ENCODE measurements at places on chromosomes 12 and 14. TPM values are rescaled to one million over a fixed set of nuclear protein-coding genes. Genes with fewer than 3 reads are reported as not detected.
A peak's percentile ranks its signal among the peaks of the same experiment; 100 is the strongest.

The PIP4P1 gene
- 63.3 TPM for total RNA-seq

The MIP gene
- total RNA-seq: not detected

The STXBP6 gene
- not detected for total RNA-seq

The MRPL52 gene
- 40.5 TPM for total RNA-seq

The CEP290 gene
- 23.6 TPM for total RNA-seq

The B4GALNT1 gene
- total RNA-seq: 0.59 TPM

GRCh38 chr12:31342286-31342685 is 16.3 kb upstream of the SINHCAF start:
- DNase-seq: no peak

- no peak for DNase-seq
Observed at GRCh38 chr14:82836256-82836950, 1302.8 kb upstream of the SEL1L start.

DNA sequence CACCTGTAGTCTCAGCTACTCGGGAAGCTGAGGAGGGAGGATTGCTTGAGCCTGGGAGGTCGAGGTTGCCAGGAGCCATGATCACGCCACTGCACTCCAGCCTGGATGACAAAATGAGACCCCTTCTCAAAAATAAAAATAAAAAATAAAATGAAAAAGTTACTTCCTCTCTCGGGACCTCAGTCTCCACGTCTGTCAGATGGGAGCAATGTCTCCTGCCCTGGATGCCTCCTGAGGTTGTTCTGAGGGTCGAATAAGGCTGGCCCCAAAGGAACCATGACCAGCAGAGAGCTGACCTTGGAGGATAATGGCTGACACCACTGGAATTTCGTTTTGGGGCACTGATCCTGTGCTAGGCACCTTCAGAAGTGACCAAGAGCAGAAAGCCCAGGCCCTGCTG is 13.6 kb upstream of the RCOR1 start:
- DNase-seq: no peak

DNA sequence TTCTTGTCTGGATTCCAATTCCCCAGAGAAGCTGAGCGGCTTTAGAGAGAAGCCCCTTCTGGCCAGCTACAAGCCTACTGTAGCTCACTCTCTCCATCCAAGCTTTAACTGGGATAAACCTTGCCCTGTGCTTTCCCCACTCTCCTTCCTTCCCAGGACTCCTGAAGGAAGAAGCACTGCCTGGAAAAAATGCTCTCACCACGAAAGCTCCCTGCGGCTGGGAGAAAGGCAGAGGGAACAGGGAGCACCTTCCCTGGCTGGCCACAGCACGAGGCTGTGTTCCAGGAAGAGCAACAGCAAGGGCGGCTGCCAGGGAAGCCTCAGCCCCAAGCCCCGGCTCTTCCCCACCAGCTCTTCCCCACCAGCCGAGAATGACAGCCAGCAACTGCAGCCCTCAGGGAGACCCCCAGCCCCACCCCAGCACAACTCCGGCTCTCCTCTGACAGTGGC is 40.8 kb upstream of the PNMA1 start:
- no peak for DNase-seq

GRCh38 chr14:104145826-104146601 is 7.6 kb downstream of the KIF26A start:
- DNase-seq: no peak

DNA sequence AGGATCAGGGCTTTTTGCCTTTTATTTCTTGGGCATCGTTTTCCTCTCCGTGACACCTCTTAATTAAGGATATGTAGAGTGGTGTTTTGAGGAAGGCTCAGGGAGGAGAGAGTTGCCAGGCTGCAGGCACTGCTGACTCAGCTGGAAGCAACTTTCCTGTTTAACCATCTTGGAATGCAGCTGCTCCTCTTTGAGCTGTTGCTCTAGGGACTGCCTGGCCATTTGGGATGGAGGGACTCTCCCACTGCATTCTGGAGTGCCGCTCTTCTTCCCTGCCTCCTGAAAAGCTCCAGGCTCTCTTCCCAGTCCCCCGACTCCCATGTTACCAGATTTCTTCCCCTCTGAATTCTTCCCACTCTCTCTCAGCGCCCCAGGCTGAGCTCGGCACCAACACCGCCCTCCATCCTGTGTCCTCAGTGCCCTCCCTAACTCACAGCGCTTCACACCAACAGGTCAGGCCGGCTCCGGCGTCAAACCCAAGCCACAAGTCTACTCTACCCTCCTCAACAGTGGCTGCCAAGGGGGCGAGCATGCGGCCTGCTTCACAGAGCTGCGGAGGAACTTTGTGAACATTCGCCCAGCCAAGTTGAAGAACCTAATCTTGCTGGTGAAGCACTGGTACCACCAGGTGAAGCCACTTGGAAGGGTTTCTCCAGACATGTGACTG is 5.9 kb downstream of the OAS3 start:
- no peak for DNase-seq

DNA sequence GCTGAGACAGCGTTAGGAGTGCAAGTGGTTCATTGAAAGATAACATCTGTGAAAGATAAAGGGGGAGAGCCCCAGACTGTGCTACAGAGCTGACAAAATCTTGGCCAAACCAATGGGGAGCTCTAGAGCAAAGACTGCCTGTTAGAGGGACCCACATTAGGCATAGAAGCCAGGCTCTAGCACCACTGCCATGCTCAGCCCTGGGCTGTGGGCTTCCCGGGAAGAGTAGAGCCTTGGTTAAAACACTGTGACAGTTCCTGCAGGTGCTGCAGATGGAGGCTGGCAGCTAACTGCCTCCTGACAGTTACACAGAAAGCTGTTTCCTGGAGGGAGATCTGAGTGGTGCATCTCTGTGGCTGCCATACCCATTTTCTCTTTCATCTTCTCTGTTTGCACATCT is 23.0 kb downstream of the TSHR start:
- peak; percentile 28 for DNase-seq

GRCh38 chr12:68139941-68140340 is 19.6 kb downstream of the IFNG start:
- no peak for DNase-seq

DNA sequence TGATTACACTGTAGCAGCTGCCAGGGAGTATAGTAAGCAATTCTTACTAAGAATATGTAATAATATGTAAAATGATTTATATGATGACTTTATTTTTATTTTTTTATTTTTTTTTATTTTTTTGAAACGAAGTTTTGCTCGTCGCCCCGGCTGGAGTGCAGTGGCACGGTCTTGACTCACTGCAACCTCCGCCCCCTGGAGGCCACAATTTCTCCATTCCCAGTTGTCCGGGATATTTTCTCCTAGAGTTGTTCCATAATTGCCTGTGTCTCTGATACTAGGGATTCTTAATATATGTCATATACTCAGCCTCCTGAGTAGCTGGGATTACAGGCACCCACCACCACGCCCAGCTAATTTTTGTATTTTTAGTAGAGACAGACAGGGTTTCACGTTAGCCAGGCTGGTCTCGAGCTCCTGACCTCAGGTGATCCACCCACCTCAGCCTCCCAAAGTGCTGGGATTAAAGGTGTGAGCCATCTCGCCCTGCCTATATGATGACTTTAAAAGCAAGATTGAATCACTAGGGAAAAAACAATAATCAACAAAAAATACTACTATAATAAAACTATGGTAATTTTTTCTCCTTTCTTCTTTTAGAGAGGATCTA is 12.2 kb upstream of the ITPR2 start:
- peak; percentile 47 for DNase-seq

DNA sequence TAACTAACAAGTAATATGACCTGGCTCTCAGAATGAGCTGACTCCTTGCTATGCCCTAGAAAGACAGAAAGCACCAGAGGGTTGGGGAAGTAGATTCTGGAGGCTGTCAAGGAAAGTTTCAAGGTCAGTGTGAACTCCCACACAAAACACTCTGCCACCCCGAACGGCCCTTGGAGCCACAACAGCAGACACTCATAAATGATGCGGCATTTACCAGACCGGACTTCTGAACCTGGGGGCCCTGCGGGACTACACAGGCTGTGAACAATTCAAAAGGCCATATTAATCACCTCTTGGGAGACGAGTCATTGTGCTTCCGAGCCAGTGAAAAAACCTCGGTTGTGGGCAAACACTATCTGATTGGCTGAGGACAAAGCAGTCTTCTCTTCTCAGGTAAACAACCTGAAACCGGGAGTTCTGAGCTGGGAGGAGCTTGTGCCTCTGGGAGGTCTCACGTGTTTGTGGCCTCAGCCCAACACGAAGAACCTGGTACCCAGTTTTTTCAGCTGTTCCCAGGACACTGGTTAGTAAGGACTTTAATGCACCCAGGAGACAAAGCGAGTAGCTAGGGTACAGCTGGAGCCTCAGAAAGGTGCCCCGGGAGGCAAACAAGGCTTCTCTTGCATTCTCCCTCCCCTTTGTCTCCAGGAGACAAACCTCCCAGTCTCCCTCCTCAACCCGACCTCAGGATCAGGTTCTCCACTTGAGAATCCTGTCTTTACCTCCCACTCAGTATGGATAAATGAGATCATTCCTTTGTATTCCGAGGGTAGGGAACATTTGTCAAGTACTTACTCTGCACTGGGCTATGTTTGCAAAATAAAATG is 35.3 kb downstream of the VWF start:
- no peak for DNase-seq

DNA sequence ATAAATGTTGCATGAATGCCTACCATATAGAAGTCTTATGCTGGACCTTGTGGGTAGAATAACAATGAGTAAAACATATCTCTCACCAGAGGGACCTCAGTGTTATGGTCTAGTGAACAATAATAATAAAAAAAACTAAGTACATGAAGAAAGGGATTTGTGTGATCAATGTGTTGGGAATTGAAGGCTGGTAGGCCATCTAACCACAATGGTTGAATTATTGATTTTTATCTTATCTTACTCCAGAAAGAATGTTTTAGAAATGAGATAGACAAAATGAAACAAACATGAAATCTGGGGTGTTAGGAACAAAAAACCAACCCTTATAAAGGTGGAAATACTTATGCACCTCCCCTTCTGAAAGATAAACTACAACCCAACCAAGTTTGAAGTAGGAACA is 243.9 kb upstream of the LRIG3 start:
- DNase-seq: no peak

DNA sequence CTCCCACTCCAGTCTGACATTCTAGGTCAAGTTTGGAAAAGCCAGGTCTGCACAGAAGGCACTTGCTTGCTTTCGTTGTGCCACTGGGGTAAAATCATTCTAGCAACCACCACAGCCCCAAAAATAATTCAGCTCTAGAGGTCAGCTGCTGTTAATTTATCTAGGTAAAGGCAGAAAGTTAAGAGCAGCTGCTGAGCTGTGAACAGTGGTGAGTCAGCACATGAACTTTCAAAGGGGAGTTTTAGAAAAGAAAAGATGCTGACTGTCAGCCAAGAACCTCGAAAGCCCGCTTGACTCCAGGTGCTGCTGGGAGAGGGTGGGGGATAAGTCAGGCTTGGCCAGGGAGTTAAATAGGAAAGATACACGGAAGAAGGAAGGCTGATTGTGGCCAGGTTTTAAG is 12.7 kb downstream of the CCDC197 start:
- no peak for DNase-seq

DNA sequence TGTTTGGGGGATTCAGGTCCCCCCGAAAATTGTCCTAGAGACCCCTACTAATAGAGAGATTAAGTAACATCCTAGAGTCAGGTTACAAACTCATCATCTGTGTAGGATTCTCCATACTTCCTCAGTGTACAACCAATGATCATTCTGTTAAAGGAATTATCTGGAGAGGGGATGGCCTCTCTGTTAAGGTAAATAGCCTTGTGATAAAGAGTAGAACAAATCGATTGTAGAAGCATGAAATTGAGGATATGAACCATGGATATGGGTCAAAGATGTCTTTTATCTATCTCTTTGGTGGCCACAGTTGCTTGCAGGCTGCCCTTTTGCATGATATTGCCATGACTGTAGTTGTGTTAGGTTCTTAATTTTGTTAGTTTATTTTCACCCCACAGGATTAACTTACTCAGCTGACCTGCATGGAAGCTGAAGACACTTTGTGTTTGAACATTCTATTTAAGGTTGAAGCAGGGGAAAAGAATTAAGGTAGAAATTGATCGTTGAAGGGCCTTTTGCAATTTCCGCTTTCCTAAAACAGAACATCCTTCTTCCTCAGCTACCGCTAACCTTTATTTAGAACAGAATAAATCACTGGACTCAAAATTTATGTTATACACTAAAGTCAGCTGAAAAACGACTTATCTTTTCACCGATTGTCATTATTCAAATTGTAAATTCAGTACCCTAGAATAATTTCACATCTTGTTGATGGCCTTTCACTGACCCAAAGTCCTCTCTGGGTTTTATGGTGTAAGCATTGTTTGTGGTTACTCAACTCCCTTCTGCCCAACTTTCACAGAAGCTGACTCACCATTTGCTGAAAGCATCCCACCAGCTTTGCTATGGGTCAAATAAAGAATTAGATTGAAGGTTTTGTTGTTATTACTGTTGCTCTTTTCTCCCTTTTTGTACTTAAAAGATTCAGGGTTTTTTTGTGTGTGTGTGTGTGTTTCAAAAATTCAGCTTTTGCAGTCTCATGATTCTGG is 52.3 kb downstream of the IRAK3 start:
- no peak for DNase-seq

GRCh38 chr14:94058674-94059138 is 22.3 kb downstream of the DDX24 start:
- DNase-seq: no peak

DNA sequence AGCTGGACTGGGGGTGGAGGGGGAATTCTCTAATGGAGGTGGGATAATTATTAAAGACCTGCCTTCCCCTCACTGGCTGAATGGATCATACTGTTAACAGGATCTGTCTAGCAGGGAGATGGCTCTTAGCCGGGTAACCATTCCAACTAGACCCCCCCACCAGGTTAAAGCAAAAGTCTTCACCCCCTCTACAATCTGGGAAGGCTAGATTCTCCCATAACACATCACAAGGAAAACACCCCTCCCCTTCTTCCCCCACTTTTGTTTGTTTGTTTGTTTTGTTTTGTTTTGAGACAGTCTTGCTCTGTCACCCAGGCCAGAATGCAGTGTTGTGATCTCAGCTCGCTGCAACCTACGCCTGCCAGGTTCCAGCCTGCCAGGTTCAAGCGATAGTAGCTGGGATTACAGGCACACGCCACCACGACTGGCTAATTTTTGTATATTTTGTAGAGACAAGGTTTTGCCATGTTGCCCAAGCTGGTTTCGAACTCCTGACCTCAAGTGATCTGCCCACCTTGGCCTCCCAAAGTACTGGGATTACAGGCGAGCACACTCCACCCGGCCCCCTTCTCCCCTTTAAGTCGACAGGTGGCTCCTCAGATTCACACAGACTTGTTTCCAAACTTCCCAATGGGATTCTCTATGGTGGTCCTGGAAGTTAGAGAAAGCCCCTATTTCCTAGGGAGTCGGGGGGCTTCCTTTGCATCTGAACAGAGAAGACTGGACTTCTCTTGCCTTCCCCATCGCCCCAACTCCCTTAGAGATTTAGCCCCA is 3.5 kb upstream of the BAZ2A start:
- DNase-seq: peak; percentile 38

GRCh38 chr14:33569821-33570687 is 380.8 kb downstream of the EGLN3 start:
- no peak for DNase-seq

DNA sequence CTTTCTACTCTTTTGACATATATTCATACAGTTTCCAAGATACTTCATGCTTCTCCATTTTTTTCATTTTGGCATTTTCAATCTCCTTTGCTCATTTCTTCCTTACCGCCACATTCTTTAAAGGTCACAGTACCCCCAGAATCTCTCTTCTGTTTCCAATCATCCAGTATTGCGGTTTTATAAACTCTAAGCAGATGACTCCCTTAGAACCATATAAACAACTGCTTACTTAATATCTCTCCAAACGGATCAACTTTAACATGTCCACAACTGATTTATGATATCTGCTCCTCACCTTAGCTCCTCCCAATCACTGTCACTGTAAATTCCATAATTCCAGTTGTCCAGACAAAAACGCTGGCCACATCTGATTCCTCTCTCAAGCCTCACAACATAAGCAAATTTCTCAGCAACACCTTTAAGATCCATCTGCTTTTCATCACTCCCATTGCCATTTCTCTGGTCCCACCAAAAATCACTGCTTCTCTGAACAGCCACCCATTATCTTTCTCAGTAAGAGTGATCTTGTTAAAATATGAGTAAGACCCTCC is 49.6 kb downstream of the HNRNPC start:
- no peak for DNase-seq

Data from natural killer cell (primary cell).